ENCODE measurements at places on chromosomes 3 and 15. TPM values are rescaled to one million over a fixed set of nuclear protein-coding genes. Genes with fewer than 3 reads are reported as not detected.

Gene C3orf20
- not detected for total RNA-seq

Gene GOLGA8J
- total RNA-seq = not detected

Gene FAM227B
- total RNA-seq = 2.7 TPM

Gene RAB27A
- 13.0 TPM for total RNA-seq

Gene ERICH6
- total RNA-seq = not detected

Gene PEX5L
- under 0.01 TPM for total RNA-seq

Gene ZNF80
- not detected for total RNA-seq

Gene ZBTB20
- 7.1 TPM for total RNA-seq

Gene ECE2
- total RNA-seq = not detected

Gene UACA
- 24.3 TPM for total RNA-seq

Gene FAM81A
- 0.34 TPM for total RNA-seq

Gene OR5H6
- not detected for total RNA-seq

Gene ABHD6
- total RNA-seq = 9.9 TPM

Gene ITPKA
- 1.7 TPM for total RNA-seq

Gene LMOD3
- total RNA-seq = not detected

Gene ZNF860
- total RNA-seq = 3.8 TPM

Gene GOLGA6L10
- total RNA-seq = 1.4 TPM

Gene RPS17
- total RNA-seq = 2,714 TPM

Gene TRIM71
- under 0.01 TPM for total RNA-seq

Gene DPPA4
- total RNA-seq = not detected

Gene SLC6A20
- 0.14 TPM for total RNA-seq

Gene RPUSD2
- 16.0 TPM for total RNA-seq

Gene PRSS50
- not detected for total RNA-seq

Gene SEMA5B
- 0.34 TPM for total RNA-seq

Gene CTXN2
- total RNA-seq = not detected

Gene CLDN16
- 1.0 TPM for total RNA-seq

Gene SHC4
- total RNA-seq = under 0.01 TPM

Gene TAGLN3
- total RNA-seq = 0.93 TPM

Gene LDHAL6B
- total RNA-seq = not detected

Gene CCDC39
- total RNA-seq = under 0.01 TPM

Gene C2CD4A
- total RNA-seq = 3.0 TPM

Gene PCNP
- total RNA-seq = 163 TPM

Gene CTDSPL
- total RNA-seq = 76.8 TPM

Gene CELF6
- total RNA-seq = 0.21 TPM

Gene C3orf33
- total RNA-seq = 1.9 TPM

Gene RTF1
- total RNA-seq = 26.2 TPM

Gene BRPF1
- total RNA-seq = 17.4 TPM
